ENCODE measurements at places on chromosomes 12 and 14. TPM values are rescaled to one million over a fixed set of nuclear protein-coding genes. Genes with fewer than 3 reads are reported as not detected.

- H3K36me3 ChIP-seq: no peaks in the 10 kb centered on the region
- H3K27me3 ChIP-seq: no peaks in the 10 kb centered on the region
- no peak overlapping the region for H3K4me3 ChIP-seq
- no peak for DNase-seq
- no peaks in the 10 kb centered on the region for H3K4me1 ChIP-seq
These were observed 136.8 kb downstream of the KCNA5 start for GRCh38 chr12:5180496-5180895.

GRCh38 chr12:109089683-109090082 lies 3.6 kb downstream of the ALKBH2 start:
- no peak for DNase-seq
- H3K27me3 ChIP-seq: no peaks in the 10 kb centered on the region
- no peak overlapping the region for H3K4me3 ChIP-seq
- peaks cover 27% of the 10 kb centered on the region for H3K4me1 ChIP-seq
- H3K36me3 ChIP-seq: no peaks in the 10 kb centered on the region

DNA sequence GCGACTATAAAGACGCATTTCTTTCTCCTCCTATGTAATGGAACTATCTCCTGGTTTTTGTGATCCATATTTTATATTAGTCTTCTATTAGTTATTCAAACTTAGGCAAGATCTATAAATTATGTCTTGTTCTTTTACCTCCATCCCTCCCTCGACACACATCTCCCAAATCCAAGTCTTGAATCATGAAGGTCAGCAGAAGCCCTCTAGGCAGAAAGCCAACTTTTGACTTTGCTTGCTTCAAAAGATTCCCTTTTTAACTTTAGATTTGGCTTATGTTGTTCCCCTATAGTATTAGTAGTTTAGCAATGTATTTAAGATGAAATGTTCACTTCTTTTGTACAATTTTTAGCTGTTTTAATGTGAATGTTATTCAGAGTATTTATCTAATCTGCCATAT lies 689.8 kb downstream of the SLC6A15 start:
- no peak overlapping the region for H3K27ac ChIP-seq
- no peak overlapping the region for H3K4me3 ChIP-seq
- DNase-seq: no peak
- H3K36me3 ChIP-seq: no peaks in the 10 kb centered on the region
- no peaks in the 10 kb centered on the region for H3K27me3 ChIP-seq
- H3K4me1 ChIP-seq: no peaks in the 10 kb centered on the region

DNA sequence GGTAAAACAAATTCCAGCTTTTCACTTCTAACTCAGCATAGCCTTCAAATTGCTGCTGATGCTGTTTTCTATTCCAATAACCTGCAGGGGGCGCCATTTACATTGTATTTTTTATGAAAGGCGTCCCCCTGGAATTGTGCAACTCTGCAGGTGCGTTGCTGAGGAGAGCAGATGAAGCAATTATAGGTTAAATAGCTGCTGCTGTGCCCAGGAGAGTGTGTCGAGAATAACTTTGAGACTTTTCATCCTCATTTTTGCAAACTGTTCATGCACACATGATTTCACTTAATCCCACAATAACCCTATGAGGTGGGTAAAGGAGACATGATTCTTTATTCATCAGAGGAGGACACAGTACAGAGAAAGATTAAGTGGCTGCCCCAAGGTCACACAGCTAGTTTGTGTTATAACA lies 75.7 kb downstream of the MYRFL start:
- no peak overlapping the region for H3K27ac ChIP-seq
- no peaks in the 10 kb centered on the region for H3K36me3 ChIP-seq
- no peak overlapping the region for H3K4me3 ChIP-seq
- no peaks in the 10 kb centered on the region for H3K4me1 ChIP-seq

HAL gene
- 0.08 TPM for total RNA-seq
